D721Med (cell line): ENCODE measurements at places on chromosomes 2 and 18.

DNA sequence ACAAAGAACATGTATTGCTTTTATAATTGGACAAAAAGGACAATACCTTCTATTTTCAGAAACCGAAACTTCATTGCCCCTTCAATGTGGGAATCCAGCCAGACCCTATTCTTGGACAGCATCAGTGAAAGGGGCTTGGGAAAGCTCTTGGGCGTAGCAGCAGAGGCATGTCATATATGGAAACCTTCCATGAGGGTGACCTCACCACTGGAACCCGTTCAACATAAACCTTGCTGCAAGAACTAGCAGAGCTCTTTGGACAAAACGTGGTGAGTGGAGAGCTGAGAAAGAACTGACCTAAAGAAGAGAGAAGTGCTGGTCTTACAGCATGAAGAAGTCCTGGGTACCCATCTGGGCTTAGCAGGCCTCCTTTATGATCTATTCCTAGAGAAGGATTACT lies 22.7 kb upstream of the ACTG2 start:
- DNase-seq: no peak

GRCh38 chr2:105373895-105374401 lies 24.9 kb downstream of the FHL2 start:
- DNase-seq: no peak

DNA sequence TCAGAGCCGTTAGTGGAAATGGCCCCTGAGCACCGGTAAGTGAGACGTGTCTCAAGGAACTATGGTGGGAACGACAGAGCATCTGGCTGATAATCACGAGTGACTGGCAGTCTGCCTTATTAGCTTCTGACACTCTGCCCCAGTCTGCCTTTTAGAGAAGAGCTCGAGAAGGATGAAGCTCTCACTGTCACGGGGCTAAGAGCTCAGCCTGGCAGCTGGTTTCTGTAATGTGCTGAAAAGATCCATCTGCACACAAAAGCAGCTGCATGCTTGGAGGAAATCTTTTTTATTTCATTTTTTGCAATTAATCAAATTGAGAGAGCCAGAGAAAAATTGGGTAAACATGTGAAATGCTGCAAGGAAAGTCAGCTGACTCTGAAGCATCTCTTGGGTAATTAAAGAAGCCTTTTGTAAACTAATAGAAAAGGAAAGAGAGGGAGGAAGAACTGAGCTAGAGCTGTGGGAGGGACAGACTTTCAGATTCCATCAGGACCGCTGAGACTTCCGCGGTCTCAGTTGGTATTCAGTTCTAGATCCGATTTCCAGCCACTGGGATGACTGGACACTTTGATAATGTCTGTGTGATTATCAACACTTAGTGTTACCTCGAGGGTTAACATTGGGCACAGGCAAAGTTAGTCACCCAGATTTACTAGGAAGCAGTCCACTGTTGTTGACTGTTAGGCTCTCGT lies 24.4 kb downstream of the MBP start:
- DNase-seq: no peak

DNA sequence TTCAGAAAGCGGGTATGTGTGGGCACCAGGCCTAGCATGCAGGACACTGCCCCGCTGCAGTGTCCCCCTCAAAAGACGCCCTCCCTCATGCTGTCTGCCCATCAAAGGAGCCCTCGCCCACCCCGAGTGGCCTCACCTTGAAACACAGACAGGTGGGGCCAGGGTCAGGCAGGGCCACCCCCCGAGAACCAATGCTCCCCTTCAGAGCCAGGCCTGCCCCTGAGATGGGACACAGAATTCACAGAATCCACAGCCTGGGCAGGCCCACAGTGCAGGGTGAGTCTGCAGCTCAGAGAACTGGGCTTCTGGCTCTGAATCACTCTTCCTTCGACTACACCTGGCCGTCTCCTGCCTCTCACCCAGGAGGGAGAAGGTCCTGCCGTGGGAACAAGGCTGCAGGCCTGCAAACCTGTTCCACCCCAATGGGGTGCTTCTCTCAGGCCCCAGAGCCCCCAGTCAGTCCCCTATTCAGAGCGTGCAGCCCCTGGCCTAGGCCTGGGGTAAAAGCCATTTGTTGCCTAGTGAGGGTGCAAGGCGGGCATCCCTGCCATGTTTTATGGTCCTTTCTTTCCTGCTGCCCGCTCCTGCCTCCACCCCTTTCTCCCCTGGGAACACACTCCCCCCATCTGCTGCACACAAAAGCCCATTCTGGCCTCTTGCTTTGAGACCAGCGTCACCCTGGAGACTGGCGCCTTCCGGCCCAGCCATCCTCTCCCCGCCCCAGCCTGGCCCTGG lies 11.3 kb upstream of the ARHGEF4 start:
- no peak for DNase-seq

DNA sequence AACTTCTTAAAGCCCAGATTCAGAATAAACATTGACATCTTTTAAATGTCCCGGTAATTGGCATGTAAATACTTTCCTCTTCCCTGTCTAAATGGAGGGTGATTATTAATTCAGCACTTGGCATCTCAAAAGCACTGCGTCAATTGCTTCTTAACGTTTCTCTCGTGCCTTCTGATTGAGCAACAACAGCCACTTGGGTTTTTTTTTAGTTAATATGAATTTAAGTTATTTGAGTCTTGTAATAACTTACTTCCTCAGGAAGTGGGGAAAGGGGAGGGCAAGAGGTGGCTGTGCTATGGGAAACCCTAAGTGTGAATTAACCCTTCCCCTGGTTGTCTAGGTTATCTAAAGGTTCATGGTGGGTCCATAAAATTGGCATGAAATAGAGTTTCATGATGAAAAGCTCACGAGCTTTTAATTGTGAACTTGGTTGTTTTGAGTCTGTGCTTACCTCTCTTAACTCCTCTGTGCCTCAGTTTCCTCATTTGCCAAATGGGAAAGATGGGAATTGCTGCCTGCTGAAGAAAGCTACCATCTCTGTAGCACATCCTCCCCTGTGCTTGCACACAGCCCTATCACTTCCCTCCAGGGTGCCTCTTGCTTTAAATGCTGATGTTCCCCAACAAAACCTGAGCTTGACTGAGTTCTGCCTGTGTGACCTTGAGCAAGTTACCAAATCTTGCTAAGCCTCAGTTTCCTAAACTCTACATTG lies 126.3 kb upstream of the BCL2L11 start:
- no peak for DNase-seq

DNA sequence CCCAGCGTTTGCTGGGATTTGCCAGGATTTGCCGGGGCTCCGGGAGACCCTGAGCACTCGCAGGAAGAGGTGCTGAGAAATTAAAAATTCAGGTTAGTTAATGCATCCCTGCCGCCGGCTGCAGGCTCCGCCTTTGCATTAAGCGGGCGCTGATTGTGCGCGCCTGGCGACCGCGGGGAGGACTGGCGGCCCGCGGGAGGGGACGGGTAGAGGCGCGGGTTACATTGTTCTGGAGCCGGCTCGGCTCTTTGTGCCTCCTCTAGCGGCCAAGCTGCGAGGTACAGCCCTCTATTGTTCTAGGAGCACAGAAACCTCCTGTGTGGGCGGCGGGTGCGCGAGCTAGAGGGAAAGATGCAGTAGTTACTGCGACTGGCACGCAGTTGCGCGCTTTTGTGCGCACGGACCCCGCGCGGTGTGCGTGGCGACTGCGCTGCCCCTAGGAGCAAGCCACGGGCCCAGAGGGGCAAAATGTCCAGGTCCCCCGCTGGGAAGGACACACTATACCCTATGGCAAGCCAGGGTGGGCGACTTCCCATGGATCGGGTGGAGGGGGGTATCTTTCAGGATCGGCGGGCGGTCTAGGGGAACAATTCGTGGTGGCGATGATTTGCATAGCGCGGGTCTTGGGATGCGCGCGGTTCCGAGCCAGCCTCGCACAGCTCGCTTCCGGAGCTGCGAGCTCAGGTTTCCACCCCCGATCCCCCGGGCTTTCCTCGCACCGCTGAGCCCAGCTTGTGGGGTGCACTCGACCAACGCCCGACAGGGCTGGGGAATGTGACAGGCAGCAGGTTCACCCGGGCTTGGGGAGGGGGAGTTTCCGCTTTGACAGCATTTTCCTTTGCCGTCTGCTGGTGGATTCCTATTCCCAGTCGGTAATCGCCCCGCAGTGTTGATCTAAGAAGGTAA lies 2.8 kb downstream of the ONECUT2 start:
- DNase-seq: peak; percentile 100

GRCh38 chr18:55608497-55608896 lies 20.5 kb upstream of the TCF4 start:
- no peak for DNase-seq

DNA sequence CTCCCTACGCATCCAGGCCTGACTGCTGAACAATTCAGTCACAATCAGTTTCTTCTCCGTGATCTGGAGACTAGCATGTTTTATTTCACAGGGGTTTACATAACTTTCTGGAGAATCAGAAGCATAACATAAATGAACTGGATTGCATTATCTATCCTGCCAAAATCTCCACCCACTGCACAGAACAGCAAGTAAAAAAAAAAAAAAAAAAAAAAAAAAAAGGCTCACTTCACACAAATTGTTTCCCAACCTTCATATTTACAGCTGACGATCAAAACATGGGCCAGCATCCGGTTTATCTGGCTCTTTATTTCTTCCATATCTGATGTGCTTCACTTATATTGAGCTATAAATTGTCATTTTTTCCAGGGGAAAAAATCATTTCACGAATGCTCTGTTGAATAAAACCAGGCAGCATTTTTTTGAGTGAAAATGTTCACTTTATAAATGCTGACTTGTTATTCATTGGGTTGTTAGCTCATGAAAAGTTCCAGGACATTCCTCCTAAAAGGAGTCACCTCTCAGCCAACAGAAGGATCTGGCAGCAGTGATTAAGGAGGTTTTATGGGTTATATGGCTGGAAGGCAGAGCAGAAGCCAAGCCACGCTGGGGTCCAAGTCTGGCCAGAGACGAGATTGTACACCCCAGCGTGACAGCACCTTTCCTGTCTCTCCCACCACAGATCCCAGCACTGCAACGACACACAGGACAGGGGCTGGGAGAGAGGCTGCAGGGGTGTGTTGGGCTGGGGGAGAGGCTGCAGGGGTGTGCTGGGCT lies 51.2 kb upstream of the GLI2 start:
- no peak for DNase-seq

- DNase-seq: no peak
These were observed 114.6 kb upstream of the CD302 start for GRCh38 chr2:159912580-159912979.

GRCh38 chr18:47187721-47188120 lies 11.6 kb upstream of the IER3IP1 start:
- DNase-seq: no peak

- DNase-seq: no peak
These were observed 3.0 kb downstream of the GCC2 start for GRCh38 chr2:108451976-108452375.

DNA sequence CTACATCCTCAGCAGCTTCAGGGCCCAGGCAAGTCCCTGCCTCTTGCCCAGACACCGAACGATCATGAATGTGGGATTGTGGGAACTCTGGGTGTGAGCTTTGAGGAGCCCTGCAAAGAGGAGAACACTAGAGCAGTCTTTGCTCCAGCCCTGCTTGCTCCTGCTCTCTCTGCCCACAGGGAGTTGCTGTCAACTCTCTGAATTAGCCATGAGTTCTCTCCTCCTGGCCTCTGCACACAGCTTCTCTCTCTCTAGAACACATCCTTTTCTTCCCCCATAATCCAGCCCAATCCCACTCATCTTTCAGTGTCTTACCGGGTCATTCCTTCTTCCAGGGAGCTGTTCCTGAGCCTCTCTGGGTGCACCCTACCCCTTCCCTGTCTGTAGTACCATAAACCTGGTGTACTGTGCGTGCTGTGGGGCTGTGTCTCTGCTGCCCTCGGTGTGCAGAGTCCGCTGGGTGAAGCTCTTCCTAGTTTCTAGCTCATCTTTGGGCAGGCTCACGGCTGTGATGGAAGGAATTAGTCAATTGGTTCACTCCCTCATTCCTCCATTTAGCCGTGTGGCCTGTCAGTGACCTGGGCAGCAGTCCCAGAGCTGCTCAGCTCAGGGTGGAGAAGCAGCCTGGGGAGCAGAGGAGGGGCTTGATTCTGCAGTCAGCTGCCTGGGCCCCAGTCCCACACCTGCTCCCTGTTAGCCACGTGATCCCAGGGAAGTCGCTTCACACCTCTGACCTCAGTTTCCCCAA lies 132.9 kb upstream of the HDAC4 start:
- no peak for DNase-seq

DNA sequence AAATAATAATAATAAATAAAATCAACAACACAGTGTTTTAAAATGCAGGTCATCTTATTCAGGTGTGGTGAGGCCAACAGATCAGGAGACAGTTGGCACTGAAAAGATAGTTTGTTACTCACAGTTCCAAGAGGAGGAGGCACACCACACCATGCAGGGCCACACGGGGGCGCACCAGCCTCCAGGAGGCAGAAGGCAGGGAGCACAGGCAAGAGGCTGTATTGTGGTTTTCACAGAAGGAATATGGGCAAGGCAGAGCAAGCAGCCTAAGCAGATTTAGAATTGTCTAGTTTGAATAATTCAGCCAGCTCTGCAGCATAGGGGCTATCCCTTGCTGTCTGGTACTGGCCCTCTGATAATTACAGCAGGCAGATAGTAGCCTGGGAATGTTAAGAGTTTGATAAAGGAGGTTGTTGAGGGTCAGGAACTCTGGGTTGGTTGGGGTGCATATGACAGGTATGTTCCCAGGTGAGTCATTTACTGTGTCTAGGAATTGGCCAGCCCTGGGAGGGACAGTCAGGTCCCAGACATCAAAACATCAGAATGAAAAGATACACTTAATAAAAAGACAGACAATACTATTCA lies 31.3 kb downstream of the KIAA2012 start:
- no peak for DNase-seq

GRCh38 chr18:7021994-7022840 lies 95.4 kb downstream of the LAMA1 start:
- DNase-seq: peak; percentile 44

- DNase-seq: no peak
These were observed 11.0 kb downstream of the DYSF start for GRCh38 chr2:71464389-71464788.

- no peak for DNase-seq
These were observed 204.8 kb downstream of the ANAPC1 start for GRCh38 chr2:111679202-111679601.

- DNase-seq: no peak
These were observed 401.6 kb upstream of the SMIM21 start for GRCh38 chr18:75829091-75829490.

DNA sequence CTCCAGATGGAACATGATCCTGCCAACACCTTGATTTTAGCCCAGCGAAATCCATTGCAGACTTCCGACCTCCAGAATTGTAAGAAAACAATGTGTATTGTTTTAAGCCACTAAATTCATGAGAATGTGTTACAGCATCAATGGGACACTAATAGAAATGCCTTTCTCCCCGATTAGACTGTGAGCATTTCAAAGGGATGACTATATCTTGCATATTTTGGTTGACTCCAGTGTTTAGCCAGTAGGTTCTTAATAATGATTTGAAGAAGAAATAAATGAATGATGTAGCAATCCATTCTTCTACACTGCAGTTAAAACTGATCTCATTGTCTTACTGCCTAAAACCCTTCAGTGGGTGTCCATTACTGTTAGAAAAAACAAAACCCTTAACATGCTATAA lies 67.4 kb upstream of the ACVR1C start:
- no peak for DNase-seq

- no peak for DNase-seq
These were observed 23.3 kb downstream of the MAP3K19 start for GRCh38 chr2:135023886-135024485.
